ENCODE measurements at places on chromosomes 7 and 10.
A peak's percentile ranks its signal among the peaks of the same experiment; 100 is the strongest.

- DNase-seq, result no peak
Observed at GRCh38 chr10:1613511-1613910, 123.8 kb downstream of the ADARB2 start.

DNA sequence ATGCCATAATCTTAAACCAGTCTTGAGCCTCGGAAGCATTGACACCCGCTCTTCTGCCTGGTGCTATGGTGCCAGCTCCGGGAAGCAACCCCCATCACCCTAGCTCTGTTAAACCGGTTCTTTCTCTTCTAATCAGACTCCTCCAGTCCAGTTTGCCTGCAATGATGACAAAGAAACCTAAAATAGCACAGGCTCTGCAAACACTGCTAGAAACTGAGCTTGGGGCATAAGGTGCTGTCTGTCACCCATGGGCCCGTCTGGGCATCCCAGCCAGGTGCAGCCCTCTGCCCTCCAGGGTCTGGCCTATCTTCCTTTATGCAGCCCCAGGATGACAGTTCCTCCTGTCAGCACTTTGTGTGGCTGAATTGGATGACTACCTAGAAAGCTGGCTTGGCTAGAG is 14.2 kb upstream of the CAMK2G start:
- no peak for DNase-seq

GRCh38 chr7:46233585-46234329 is 312.7 kb upstream of the IGFBP3 start:
- no peak for DNase-seq

DNA sequence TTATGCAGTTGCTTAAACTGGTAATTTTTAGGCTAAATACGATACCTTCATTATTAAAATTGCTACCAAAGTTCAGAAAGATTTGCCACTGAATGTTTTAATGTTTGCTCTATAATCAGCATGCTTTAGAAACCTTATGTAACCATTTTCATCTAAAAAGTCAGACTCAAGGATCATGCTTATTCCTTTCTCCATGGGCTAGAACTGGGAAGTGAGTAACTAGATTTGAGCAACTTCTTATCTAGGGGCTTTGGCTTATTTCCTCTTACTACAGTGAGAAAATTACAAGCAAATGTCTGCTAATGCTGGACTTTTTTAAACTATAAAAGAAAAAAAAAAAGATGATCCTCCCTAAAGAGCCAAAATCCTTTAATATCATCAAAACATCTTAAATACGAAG is 215.9 kb downstream of the CRPPA start:
- no peak for DNase-seq

GRCh38 chr7:139079861-139080260 is 29.7 kb downstream of the ZC3HAV1 start:
- no peak for DNase-seq

DNA sequence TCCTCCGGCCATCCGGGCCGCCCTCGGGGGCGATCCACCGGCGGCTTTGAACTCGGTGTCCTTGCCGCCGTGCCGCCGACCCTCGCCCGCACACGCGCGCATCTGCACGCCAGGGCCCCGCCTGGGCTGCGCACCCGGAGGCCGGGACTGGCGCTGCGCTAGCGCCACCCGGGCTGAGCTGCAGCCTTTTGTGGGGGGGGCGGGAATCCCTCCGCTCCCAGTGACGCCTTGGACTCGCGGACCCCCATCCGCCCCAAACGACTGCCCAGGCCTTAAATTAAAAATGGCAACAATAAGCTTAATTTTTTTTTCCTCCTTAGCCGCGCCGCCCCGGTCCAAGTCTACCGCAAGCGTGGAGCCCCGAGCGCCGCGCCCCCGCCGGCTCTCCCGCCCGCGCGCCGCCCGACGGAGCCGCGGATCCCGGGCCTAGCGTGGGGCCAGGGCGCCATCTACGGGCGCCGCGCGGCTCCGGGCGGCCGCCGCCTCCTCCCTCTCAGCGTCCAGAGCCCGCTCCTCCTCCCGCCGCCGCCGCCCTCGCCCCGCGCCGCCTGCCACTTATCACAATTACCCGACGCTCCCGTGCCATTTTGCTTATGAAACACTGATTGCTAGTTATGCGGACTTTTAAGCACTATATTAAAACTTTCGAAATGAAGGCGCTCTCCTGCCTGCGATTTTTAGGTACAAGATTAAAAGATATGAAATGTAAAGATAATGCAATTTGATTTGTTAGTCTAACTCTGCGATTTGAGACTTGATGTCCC is 7.5 kb upstream of the EBF3 start:
- DNase-seq, result peak; percentile 85

Data from right hindlimb (tissue), 1 donor.